Activated naive CD4-positive, alpha-beta T cell treated with anti-CD3 and anti-CD28 coated beads, Interleukin-2, amount 10 ng/mL, durations not matched to agents 7 days and 5 days (primary cell): ENCODE measurements at places on chromosomes 11 and 22.

GRCh38 chr11:75421035-75421602, 11.9 kb downstream of the KLHL35 start:
- no peak for DNase-seq

DNA sequence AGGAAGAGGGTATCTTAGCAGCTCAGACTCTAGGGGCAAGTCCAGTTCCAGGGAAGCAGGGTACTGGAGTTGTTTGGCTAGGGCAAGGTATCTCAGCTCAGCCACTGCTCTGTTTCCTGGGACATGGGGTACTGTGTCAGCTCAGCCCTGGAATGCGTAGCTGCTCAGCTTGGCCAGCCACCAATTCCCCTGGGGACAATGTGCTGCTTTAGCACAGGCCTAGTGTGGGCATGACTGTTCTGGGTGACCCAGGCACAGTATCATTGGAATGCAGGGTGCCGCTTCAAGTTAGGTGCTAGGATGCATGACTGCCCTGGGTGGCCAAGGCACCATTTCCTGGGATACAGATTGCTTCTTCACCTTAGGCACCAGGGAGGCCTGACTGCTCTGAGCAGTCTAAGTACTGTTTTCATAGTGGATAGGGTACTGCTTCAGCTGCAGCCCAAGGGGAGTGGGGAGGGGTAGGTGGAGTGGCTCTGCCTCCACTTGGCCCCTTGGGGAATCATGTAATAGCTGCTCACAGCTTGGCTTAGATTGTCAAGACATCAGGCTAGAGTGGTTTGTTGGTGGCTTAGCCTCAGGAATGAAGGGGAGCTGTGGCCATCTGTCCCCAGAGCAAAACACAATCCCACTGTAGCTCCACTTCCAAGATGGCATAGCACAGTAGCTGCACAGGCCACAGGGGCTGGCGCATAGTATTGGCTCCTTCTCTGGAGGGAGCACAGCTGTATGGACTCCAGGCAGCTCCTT, 36.0 kb downstream of the MADD start:
- DNase-seq, result no peak

DNA sequence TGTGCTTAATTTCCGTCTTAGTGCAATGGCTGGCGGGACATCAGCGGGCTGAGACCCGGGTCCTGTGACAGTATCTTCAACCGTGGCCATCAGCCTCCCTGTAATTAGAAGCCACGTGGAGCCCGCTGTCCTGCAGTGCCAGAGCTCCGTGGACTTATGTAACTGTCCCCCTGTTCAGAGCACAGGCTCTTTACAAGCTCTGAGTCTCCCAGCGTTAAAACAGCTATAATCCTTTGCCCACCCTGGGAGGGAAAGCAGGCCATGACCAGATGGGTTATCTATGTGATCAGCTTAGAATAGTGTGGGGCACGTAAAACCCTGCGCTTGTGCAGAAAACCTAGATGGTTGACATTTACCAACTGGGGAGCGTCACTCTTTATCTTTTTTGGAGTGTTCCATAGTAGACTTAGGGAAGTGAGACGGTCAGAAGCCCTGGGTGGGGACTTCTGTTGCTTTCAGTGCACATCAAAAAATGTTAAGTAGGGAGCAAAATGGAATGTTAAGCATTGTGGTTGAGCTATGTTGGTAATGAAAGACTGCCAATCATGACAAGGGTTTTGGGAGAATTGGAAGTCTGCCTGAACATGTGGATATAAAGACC, 103.5 kb upstream of the CADM1 start:
- DNase-seq, result no peak

DNA sequence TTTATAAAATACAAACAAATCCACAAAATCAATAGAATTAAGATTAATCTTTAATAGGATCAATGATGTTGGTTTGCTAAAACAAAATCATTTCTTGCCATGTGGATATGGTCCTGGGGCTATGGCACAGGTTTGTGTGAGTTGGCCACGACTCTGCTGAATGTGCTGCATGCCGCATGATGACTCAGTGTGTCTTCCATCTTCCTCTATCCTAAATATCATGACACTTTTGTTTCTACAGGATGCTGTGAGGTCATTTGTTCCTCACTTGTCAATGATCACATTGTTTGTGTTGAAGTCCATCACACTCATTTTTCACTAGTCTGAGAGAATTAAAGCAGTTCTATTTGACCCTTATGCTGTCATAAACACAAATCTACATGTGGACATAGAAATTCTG, 167.2 kb upstream of the ZBED5 start:
- DNase-seq, result no peak

DNA sequence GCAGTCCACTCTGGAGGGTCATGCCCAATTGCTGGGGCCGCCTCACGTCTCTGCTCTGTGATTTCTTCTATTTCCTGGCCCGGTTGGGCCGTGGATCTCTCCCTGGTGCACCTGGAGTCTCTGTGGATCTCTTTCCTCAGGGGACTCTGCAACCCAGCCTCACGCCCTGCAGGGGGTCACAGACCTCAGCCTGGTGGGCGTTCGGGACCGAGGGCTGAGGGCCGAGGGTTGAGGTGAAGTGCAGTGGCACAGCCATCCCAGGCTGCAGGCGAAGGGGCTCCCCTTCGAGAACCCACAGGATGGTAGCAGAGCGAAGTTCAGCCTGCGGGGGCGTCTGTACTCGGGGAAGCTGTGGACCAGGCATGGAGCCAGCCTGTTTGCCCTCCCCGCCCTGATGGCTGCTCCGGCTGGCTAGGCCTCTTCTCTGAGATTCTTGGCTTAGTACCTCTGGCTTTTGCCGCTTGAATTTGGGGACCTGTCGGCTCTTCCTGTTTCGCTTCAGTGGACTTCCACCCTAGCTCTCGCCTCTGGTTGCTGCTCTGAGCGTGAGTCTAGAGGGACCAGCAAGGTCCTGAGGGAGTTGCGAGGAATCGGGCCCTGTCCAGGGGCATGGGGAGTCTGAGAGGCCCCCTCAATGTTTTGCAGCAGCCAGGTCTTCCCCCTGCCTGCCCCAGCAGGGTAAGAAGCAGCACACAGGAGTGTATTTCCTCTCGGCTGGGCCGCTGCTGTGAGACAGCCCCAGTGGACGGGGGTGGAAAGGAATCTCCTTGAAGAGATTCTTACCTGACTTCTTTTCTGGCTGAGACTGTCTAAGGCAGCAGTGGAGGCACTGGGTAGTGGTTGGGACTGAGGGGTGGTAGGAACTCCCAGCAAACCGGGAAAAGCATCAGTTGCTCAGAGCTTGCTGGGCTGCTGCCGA, 140.8 kb downstream of the TBC1D22A start:
- no peak for DNase-seq

GRCh38 chr11:104183593-104183992, 19.6 kb upstream of the PDGFD start:
- DNase-seq, result no peak

- DNase-seq, result no peak
Observed at GRCh38 chr11:34632105-34632791, 11.4 kb downstream of the EHF start.

GRCh38 chr22:27003297-27003696, 345.9 kb downstream of the MIAT start:
- DNase-seq, result no peak

DNA sequence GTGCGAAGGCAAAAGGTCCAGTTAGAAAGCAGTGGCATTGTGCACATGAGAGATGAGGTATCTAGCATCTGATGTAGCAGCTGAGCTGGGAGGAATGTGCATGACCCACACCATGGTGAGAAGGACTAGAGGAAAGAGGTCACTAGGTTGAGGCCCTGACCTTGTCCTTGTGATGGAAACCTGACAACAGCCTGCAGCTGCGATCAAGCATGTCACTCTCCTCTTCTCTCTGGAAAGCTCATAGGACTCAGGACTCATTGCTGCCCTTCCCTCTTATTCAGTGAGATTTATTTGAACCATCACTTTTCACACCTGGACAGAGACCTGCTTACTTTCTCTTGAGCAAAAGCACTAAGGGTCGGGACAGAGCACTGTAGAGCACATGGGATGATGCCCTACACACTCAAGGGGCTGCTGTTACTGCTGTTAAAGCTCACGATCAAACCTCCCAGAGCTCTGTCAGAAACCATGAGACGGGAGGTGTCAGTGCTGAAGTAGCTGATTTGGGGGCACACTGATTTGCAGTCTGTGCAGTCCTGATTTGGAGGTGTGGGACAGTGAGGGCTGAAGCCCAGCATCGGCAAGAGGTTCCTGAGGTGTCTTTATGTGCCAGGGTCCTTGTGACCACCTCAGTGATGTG, 104.3 kb downstream of the VPREB1 start:
- no peak for DNase-seq

- peak; percentile 72 for DNase-seq
Observed at GRCh38 chr22:39932918-39933649, 27.1 kb upstream of the TMA7B start.

DNA sequence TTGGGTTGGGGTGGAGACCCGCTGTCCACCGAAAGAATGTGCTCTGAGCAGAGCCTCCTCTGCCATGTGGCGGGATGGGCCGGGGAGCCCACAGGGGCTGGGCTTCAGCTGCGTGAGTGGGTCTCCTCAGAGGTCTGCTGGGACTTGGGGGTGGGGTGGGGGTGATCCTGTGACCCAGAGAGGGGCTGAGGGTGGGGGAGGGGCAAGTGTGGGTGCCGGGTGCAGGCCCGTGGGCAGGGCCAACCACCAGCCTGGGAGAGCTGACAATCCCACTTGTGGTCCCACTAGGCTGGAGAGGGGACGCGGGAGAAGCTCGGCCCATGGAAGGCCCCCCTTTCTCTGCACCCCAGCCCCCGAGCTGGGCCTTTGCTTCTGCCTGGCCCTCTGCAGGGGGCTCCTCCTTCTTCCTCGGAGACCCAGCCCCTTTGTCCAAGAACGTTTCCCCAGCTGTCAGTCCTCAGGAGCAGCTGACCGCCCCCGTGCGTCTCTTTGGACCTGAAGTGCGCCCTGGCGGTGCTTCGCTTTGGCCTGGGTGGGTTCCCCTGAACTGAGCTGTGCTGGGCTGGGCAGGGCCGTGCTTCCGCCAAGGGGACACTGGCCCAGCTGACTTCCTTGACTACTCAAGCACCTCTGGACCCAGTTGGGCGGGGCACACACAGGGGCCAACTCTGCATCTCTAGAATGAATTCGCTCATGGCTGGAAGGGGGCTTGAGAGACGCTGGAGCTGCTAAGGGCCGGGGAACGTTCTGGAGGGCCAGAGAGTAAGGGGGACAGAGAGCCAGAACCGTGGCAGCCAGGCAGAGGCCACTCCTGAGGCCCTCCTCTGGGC, 30.2 kb downstream of the OSBPL5 start:
- DNase-seq, result peak; percentile 16

DNA sequence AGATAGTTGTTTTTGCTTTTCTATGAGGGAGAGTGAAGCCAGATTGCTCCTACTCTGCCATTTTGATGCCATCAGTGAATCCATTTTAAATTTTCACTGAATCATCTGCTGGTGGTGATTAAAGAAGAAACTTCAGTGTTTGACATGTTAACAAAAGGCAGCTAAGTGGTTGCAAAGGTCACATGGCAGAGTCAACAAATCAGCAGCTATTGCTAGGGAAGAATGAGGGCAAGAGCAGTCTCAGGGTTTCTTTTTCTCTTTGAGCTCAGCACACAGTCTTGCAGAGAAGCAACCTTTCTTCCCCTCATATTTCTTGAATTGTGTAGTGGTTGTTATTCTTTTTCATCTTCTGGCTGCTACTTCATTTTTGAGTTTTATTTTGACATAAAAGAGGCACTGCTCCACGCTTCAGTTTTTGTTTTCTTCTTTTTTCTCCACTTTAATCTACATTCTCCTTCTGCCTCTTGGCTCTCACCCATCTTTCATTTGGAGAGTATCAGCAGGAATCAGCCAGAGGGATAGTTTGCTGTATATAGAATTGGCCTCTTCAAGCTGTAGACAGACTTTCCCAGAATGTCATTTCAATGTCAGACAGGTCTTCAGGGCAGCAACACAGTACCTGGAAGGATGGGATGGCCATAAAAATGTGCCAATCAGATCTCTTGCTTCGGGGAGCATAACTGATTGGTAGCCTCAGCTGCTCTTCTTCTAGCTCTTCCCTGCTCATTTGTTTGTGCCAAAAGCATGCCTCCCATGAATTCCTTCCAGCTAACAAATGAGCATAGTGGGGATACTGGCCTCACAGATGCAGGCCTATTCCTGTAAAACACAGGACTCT, 153.9 kb downstream of the TRPC6 start:
- DNase-seq, result no peak

DNA sequence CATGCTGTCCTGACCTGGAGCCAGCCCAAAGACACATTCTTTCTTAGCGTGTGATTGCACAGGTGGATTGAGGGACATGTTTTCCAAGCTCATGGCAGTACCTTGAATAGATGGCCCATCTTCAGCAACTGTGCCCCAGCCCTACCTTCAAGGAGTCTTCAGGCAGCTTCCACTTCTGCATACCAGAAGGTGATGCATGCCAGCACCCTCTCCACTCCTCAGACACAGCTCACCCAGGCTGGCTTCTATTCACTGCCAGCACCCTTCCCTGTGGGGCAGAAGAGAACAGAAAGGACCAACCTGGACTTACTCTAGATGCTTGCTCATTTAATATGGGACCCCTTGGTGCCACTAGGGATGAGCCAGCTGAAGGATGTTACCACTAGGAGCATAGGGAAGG, 466.4 kb upstream of the ISX start:
- no peak for DNase-seq

DNA sequence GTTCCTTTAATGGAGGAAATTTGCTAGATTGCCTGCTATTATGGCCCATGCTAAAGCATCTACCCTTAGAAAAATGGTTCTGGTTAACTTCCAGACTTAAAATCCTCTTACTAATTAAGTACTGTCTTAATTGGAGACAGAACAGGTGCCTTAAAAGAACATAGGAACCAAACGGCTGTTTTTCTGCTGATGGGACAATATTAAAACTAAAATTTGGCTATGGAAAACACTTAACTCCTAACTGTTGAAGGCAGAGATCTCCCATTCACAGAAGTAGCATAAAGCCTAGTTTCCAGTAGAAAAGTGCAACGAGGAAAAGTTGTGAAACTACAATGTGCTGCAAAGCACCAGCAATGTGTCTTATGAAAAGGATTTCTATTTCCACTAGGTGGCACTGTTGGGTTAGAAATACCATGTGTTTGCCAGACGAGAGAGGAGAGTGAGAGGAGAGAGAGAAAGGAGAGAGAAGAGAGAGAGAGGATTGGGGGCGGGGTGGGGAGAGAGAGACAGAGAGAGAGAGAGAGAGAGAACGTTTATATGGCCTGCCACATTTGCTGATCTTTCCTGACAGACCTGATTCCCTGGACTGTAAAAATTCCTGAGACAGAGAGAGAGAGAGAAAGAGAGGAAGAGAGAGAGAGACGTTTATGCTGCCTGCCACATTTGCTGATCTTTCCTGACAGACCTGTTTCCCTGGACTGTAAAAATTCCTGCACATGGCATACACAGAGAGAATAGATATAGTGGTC, 51.5 kb downstream of the FAM181B start:
- peak; percentile 27 for DNase-seq

GRCh38 chr11:82867495-82868082, 32.6 kb downstream of the PRCP start:
- peak; percentile 83 for DNase-seq

GRCh38 chr11:16403448-16403803, 47.1 kb upstream of the SOX6 start:
- no peak for DNase-seq

- no peak for DNase-seq
Observed at GRCh38 chr22:28670161-28670560, 9.5 kb downstream of the TTC28 start.

DNA sequence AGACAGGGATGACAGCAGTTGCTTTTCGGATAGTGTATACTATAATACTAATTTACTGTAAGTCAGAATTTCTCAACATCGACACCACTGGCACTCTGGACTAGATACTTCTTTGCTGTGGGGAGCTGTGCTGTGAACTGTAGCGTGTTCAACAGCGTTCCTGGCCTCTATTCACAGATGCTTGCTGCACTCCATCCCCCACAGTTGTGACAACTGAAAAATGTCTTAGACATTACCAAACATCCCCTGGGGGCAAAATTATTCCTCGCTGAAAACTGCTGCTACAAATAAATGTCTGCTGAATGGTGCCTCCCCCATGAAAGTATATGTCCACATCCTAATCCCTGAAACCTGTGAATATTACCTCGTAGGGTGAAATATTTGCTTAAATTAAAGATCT, 7.5 kb upstream of the SLC15A3 start:
- DNase-seq, result no peak
